ENCODE measurements at places on chromosomes 7 and 10.

DNA sequence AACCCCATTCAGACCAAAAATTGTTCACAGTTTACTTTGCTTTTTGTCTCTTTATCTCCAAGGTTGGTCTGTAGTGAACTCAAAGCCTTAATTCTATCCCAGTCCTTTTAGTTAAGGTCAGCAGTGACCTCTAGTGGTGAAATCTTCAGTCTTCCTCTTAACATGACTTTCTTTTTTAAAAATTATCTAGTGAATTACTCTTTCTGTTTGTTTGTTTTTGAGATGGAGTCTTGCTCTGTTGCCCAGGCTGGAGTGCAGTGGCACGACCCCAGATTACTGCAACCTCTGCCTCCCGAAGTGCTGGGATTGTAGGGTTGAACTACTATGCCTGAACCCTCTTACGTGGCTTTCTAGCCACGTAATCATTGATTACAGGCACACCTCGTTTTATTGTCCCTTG is 25.0 kb downstream of the ZNF487 start:
- peak; percentile 71 for DNase-seq

DNA sequence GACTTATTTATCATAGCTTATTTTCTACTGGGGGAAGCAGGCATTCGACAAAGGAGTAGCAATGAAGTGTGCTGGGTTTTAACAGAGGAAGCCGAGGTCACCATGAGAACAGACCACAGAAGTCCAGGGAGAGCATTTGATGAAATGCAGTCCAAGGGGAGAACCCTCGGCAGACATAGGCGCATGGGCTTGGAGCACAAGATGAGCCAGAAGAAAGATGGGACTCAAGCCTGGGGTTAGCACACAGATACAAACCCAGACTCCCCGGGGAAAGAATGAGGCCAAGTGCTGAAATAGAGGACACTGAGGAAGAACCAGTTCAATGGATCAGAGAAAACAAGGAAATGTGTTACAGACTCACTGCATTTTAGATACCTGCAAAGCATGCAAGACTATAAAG is 209.5 kb downstream of the FAM107B start:
- no peak for DNase-seq

DNA sequence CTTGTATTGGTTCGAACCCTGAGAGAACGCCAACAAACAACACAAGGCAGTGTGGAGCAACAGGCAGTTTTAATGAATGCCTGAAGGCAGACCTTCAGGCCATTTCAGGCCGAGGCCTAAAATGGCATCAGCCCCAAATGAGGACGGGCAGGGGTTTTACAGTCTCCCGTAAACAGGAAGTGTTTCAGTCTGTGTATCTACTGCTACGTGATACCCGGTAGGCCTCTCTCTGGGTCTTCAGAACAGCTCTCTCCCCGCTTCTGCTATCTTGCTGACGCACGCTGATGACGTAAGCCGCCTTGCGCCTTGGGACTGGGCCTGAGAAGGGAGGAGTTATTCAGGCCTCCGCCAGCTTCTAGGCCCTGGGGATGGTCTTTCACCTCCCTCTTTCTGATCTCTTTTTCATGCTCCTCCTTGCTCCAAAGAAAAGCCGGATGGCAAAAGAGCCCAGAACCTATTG is 67.7 kb downstream of the ST8SIA6 start:
- no peak for DNase-seq

DNA sequence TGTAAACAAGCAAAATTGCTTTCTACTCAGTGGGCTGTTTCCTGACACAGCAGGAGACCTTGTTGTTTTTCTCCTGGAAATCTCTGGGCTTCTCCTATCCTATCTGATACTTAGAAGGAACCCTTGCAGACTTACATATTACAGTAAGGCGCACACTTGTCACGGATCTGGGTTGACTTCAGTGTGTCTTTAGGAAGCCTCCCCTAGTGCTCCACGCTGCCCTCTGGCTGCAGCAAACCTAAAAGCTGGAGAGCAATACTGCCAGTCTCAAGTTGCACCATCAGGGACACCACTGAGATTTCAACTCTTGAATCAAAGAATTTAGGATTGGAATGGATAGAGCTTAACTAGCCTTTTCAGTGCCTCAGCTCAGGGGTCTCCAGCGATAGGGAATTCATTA is 495.3 kb downstream of the LRMDA start:
- DNase-seq, result no peak

- DNase-seq, result no peak
Measured at GRCh38 chr7:127978421-127978820, 52.8 kb downstream of the LRRC4 start.

DNA sequence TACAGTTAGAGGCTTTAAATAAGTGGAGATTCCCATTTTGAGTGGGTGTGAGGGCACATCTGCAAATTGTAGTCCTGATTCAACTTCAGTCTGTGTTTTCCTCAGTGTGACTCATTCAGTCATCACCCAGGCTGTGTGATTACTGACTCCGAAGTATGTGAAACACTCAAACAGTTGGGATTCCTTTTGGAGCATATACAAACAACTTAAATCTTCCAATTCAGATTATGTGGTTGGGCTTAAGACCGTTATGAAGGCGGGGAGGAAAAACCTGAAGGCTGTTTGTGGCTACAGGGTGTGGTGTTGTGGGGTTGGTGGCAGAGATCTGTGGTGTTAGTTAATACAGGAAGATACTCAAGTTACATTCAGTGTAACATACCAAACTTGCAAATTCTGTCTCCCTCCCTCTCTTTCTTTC is 259.7 kb upstream of the FERD3L start:
- DNase-seq, result peak; percentile 99

DNA sequence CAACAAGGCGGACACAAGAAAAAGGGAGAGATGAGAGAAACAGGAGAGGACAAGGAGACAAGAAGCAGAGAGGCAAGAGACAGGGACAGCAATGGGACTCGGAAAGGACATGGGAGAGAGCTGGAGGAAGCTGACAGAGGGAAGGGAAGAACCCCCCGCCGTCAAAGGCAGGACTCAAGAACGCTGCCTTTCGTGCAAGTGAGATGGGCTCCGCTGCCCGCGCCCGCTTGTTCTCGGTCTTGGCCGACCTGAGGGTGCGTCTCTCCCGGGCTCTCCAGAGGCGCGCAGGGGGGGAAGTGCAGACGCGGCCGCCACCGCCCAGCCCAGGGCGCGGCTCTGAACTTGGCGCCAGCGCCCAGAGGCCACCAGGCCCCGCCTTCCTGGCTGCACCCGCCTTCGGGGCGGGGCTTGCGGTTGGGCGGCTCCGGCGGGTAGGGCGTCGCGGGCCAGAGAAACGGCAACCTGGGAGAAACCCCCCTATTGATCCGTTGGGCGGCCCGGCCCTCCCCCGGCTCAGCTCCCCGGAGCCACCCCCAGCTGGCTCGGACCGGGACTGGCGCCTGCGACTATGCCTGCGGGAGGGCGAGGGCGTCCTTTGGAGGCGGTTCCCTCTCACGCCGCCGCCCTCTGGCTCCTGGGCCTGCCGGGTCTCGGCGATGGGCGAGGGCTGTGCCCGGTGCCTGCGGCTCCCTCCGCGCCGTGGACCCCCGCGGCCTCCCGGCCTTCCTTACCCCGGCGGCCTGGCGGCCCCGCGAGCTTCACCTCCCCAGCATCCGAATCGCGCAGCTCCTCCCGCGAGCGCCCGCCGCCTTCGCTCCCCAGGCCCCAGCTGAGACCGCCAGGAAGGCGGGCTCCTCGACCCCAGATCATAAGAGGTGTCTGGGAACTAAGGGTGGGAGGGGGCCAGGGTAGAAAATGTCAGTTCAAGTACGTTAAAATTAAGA is 2.2 kb upstream of the ANTXRL start:
- peak; percentile 73 for DNase-seq

DNA sequence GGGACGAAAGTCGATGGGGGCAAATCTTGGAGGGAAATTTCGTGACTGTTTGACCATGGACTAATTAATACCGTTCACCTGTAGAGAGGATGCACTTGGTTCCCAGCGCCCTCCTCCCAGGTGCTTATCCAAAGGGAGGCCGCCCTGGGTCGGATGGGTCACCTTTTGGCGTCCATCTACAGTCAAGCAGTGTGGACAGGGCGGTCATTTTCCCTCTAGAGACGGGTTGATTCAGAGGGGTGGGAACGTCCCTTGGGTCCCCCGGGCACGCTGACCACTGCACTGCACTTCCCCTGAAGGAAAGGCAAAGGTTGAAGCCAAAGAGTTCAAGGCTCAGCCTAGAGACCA is 2.0 kb downstream of the PRR15 start:
- DNase-seq, result no peak
